ENCODE measurements at places on chromosomes 1 and 21. TPM values are rescaled to one million over a fixed set of nuclear protein-coding genes. Genes with fewer than 3 reads are reported as not detected.
A peak's percentile ranks its signal among the peaks of the same experiment; 100 is the strongest.

The ZNF648 gene
- not detected for total RNA-seq

The KIF14 gene
- 0.05 TPM for total RNA-seq

DNA sequence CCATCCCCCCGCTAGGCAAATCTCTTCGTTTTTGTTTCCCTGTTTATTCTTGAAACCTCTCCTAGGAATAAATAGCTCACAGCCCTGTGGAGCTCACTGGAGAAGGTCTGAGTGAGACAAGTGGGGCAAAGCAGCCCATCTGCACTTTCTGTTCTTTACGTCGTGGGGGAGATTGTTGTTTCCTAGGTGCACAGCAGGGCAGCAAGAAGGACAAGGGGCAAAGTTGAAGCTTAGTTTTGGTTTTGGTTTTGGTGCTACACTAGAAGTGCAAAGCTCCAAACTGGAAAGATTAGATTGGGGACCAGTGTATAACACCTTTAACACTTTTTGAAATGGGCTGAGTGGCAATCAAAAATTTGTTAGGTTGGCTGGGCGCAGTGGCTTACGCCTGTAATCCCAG lies 76.6 kb downstream of the GPR88 start:
- H3K36me3 ChIP-seq = no peaks in the 10 kb centered on the region
- H3K4me1 ChIP-seq = no peaks in the 10 kb centered on the region
- H3K4me3 ChIP-seq = no peak overlapping the region
- no peak overlapping the region for H3K27ac ChIP-seq

The LCK gene
- total RNA-seq = 7.1 TPM

The SRGAP2 gene
- 24.1 TPM for total RNA-seq

DNA sequence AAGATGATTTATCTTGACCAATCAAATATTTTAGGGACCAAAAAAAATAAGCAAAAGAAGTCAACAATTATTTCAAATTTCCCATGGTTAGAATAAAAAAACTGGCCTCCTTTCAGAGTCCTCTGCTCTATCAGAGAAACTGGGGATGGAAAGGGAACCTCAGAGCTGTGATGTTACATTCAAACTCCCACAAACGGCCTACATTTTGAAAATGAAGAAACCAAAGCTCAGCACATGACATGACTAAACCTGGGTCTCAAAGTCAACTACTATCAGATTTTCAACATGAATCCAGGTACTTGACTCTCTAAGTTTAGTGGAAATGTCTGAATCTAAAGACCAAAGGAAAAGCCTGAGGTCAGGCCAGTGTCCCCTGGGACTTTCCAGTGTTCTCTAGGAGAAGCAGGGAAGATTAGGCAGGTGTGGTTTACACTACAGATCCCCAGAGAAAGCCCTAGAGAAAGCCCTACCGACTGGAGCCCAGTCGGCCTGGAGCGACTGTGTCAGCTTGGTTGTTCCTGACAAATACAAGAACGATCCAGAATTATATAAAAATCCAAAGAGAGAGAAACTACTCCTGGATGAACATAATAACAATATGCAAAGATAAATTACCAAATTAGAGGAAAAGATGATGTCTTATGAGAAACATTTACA lies 24.8 kb downstream of the JAK1 start:
- H3K27ac ChIP-seq = no peak overlapping the region
- H3K4me3 ChIP-seq = no peak overlapping the region
- no peaks in the 10 kb centered on the region for H3K36me3 ChIP-seq

- no peak overlapping the region for H3K4me3 ChIP-seq
- no peaks in the 10 kb centered on the region for H3K4me1 ChIP-seq
- DNase-seq = peak; percentile 29
- H3K27ac ChIP-seq = no peak overlapping the region
- H3K36me3 ChIP-seq = no peaks in the 10 kb centered on the region
Measured at GRCh38 chr1:7046314-7046713, 261.1 kb downstream of the CAMTA1 start.

The FOXD2 gene
- total RNA-seq = not detected

DNA sequence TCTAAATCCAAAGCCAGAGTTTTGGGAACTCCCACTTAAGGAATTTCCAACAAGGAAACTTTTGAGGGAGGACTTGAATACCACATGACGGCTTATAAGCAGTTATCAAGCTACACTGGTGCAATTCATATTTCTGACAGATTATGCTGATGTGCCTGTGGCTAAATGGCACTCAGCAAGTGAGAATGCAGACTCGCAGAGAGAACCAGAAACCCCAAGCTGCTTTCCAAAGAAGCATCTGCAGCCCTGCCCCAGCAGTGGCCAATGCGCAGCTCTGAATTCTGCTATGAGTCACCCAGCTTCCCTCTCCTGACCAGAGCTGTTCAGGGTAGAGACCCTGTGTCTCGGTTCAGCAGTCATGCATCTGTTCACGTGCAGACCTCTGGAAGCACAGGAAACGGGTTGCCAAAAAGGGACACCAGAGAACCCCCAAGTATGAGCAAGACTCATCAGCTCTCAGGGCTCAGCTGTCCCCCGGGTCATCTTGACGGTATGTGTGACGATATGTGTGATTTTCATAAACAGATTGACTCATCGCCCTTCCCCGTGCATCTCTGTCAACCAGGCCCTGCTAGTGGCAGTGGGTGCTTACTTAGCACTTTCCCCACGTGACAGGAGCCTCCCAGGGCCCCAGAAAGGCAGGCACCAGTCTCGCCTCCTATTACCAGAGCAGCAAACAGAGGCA lies 76.3 kb downstream of the ITPKB start:
- peak; percentile 79 for DNase-seq
- no peaks in the 10 kb centered on the region for H3K36me3 ChIP-seq
- H3K4me1 ChIP-seq = peaks cover 2% of the 10 kb centered on the region
- H3K27me3 ChIP-seq = no peaks in the 10 kb centered on the region
- peak overlapping the region; percentile 86 for H3K27ac ChIP-seq

DNA sequence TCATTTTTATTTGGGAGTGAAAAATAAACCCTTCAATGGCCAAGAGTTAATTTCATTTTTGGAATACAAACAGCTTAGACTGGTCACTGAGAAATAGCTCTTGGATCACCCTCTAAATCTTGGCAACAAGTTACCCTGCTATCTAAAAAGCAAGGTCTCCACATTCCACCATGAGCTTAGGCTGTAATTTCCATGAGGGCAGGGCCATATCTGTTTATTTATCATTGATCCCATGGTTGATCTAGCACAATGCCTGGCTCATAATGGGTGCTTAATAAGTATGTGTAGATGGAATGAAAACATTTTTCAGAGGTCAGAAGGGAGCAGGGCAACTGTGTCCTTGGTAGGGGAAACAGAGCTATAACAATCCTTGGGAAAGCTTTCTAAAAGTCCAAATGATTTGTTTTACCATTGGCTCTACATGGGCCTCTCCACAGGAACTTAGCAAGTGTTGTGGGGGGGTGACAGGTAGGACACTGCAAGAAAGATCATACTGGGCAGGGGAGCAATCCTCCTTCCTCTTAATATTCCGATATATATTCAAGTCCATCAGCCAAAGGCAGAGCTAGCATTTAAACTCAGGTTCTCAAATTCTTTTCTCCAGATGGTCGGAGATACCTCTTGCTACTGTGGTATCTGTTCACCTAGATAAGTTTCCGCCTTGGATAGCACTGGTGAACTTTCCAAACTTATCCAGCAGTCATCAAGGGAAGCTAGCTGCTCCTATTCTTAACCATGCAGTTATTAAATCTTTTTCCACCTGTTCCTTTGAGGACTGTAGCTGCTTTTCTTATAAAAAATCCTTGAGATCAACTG lies 53.1 kb upstream of the PTCH2 start:
- no peaks in the 10 kb centered on the region for H3K27me3 ChIP-seq
- H3K27ac ChIP-seq = no peak overlapping the region

All from heart right ventricle (tissue), 16 donors.